ENCODE measurements at places on chromosomes 4 and X.

GRCh38 chrX:19956923-19957322 lies 33.9 kb downstream of the BCLAF3 start:
- no peak for DNase-seq

- no peak for DNase-seq
Observed at GRCh38 chrX:111652719-111653118, 28.3 kb upstream of the ALG13 start.

- no peak for DNase-seq
Observed at GRCh38 chr4:152246659-152247058, 289.2 kb downstream of the FBXW7 start.

- peak; percentile 47 for DNase-seq
Observed at GRCh38 chr4:27429364-27429871, 568.8 kb downstream of the STIM2 start.

- no peak for DNase-seq
Observed at GRCh38 chr4:138398322-138398721, 156.2 kb upstream of the SLC7A11 start.

- no peak for DNase-seq
Observed at GRCh38 chr4:44150091-44150576, 298.5 kb downstream of the KCTD8 start.

- no peak for DNase-seq
Observed at GRCh38 chrX:138777230-138777629, 65.7 kb upstream of the FGF13 start.

DNA sequence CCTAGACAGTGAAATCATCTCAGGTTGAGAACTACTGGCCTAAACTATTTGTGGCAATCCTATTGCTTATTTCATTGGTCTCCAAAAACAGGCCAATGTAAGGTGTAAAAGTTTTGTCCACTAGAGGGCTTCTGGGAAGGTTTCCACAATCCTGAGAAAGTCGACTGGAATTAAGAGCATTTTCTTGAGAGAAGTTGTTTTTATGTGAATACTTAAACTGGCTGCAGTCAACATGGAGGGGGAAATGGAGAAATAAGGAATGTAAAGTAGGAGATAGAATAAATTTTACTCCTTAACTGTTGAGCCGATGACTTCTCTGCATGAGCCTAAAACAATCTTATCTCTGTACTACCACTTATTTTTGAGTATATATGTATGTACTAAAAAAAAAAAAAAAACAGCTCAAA lies 11.0 kb upstream of the EIF4E start:
- DNase-seq = peak; percentile 68

- DNase-seq = no peak
Observed at GRCh38 chrX:73213734-73214425, 771 bp downstream of the NAP1L2 start.

- peak; percentile 86 for DNase-seq
Observed at GRCh38 chr4:155906554-155907247, 3.2 kb downstream of the TDO2 start.

GRCh38 chrX:120514236-120514635 lies 45.1 kb upstream of the LAMP2 start:
- DNase-seq = peak; percentile 31

- no peak for DNase-seq
Observed at GRCh38 chr4:125501090-125501489, 186.3 kb downstream of the FAT4 start.

DNA sequence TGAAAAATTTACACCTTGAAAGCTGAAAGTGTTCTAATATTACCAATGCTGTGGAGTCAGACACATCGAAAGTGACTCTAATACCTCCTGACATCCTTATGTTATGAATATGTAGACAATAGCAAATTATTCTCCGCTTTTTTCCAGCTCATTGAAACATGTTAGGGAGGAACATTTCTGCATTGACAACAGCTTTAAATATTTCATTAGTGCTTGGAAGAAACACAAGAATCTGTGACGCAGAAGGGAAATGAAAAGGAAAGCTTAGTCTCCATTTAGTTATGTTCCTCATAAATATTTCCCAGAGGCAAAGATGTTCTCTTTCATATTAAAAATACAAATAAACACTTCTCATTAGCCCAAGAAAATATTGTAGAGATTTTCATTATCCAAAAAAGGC lies 55.8 kb upstream of the CD99 start:
- DNase-seq = peak; percentile 30

DNA sequence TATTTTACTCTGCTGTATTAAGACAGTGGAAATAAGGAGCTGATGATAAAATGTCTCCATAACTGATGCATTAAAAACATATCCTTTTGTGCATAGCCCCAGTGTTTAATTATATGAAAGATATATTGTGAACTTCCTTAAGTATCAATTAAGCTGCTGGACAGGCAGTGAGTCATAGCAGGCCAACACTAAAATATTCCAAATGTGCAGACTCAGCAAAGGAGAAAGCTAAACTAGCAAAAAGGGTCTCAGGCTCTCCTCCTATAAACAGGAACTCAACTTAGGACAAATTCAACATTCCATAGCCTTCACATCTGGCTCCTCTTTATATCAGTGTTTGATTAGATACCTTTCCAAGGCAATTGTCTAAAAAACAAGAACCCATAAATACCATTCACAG lies 15.6 kb downstream of the TNMD start:
- no peak for DNase-seq

- no peak for DNase-seq
Observed at GRCh38 chr4:38279650-38280322, 319.6 kb downstream of the PTTG2 start.

DNA sequence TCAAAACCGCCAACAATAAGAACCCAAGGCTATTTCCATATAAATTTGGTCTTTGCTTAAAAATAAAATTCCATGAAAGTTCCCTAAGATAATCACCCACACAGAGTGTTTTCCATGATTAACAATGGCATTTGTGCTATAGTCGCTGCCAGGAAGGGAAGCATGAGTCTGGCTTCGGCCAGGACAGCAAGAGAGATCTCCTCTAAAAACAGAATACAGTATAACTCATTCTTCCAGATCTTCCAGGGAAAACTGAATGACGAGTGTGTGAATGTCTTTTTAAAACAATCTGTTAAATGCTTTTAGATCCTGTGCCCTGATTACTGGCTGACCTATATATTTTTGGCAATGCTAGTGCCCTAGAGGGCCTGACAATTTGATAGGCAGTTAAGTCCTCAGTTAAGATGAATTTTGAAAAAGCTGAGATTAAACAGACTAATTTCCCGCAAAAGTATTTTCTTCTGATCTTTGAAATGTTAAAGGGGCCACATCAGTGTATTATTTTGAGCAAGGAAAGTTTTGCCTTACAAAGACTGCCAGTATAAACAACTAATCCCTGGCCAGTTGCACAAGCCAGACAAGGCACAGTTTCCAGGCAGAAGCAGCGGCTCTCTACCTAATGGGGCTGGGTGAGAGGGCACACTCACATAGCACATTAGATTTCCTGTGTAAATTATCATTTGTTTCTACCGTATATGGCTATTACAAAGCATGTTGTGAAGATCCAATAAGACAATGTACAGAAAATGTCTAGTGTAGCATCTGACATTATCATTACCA lies 127.3 kb downstream of the DCHS2 start:
- no peak for DNase-seq

- DNase-seq = no peak
Observed at GRCh38 chr4:12884846-12885796, 599.0 kb downstream of the RAB28 start.

- DNase-seq = no peak
Observed at GRCh38 chr4:139666735-139667281, 1.2 kb downstream of the MGST2 start.

DNA sequence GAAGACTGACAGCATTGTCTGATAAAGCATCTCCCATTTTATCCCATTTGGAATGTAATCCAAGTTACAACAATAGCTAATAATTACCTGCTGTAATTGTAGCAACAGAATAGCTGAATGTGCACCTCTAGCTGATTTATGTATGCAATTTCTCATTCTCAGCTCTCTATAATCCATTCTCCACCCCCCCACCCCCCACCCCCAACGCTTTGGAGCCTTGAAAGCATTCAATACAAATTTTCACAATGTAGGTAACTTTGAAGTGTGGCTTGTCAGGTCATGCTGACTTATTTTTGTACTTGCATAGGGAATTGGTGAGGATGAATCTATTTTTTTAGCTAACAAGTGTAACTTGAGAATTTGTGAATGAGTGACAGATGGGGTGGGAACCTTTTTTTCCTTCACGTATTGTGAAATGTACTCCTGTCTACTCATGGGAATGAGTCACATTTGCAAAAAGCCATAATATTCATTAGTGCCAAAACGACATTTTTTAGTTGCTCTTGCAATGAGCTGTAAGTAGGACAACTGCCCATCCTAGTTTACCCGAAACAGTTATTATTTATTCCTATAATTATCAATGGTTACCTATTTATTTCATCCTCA lies 159.3 kb downstream of the PALLD start:
- DNase-seq = peak; percentile 69

DNA sequence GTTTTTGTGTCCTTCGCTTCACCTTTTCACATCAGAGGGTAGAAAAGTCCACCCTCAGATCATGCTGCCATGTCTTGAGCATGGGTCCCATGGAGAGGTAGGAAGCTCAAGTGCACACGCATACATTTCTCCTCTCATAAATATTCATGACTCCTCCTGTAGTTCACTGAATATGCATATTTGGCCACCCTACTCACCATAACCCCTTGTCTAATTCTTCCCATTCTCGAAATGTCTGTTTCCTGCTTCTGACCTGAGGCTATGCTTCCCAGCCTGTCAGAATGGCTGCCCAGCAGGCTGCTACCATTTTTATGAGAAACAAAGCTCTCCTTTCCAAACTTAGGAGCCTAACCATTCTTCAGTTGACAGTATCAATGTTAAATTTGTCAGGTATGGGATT lies 86.5 kb downstream of the ADRA2C start:
- no peak for DNase-seq

- DNase-seq = no peak
Observed at GRCh38 chr4:55364691-55365344, 18.8 kb downstream of the SRD5A3 start.

- no peak for DNase-seq
Observed at GRCh38 chrX:55487143-55487542, 2.5 kb downstream of the USP51 start.

- peak; percentile 85 for DNase-seq
Observed at GRCh38 chr4:83618431-83618830, 82.5 kb downstream of the GPAT3 start.

GRCh38 chr4:150176547-150176946 lies 98.3 kb downstream of the DCLK2 start:
- peak; percentile 68 for DNase-seq

- no peak for DNase-seq
Observed at GRCh38 chr4:91283726-91284230, 1020.0 kb upstream of the GRID2 start.

DNA sequence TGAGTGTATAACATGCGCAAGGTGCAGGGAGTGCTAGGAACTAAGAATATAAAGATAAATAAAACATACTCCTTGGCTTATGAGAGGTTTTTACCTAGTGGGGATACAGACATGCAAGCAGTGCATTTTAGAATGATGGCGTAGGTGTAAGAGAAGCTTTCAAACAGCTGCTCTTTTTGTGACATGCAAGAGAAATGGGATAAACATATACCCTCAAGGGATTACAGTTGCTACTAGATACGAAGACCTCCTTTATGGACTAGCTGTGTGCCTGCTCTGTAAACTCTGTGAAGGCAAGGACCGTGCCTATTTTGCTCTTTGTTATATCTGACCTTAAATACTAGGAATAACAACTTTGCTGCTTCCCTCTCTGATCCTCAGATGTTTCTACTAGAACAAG lies 39.0 kb upstream of the SLITRK4 start:
- no peak for DNase-seq

GRCh38 chrX:105821471-105822121 lies 743 bp upstream of the NRK start:
- DNase-seq = no peak

DNA sequence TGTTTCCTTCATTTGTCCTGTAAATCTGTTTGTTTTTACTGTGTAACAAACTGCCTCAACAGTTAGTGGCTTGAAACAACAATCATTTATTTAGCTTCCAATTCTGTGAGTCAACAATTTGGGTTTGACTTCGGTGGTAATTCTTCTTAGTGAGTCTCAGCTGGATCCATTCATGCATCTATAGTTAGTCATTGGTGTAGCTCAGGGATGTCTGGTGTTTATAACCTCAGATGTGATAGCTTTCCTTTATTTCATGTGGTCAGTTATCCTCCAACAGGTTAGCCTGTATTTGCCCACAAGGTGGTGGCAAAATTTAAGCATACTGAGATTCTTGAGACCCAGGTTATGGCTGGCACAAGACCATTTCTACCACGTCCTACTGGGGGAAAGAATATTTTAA lies 1267.2 kb downstream of the RAPGEF2 start:
- no peak for DNase-seq

All from EL (cell line).